ENCODE measurements at places on chromosomes 3 and 15. TPM values are rescaled to one million over a fixed set of nuclear protein-coding genes. Genes with fewer than 3 reads are reported as not detected.

- no peaks in the 10 kb centered on the region for H3K36me3 ChIP-seq
- H3K27ac ChIP-seq = peak overlapping the region; percentile 77
- peak overlapping the region; percentile 24 for H3K4me3 ChIP-seq
- no peaks in the 10 kb centered on the region for H3K27me3 ChIP-seq
- peak; percentile 100 for DNase-seq
- peaks cover 15% of the 10 kb centered on the region for H3K4me1 ChIP-seq
These were observed 120.1 kb upstream of the UBE2E1 start for GRCh38 chr3:23685541-23686258.

P2RY14 gene
- not detected for total RNA-seq

GRCh38 chr3:53695324-53695690 lies 150.9 kb downstream of the CHDH start:
- H3K27ac ChIP-seq = no peak overlapping the region
- no peaks in the 10 kb centered on the region for H3K36me3 ChIP-seq
- H3K27me3 ChIP-seq = peaks cover 58% of the 10 kb centered on the region
- H3K4me1 ChIP-seq = no peaks in the 10 kb centered on the region
- no peak for DNase-seq

GRCh38 chr3:51980253-51980652 lies 3.1 kb upstream of the ACY1 start:
- peaks cover 42% of the 10 kb centered on the region for H3K4me1 ChIP-seq
- no peak overlapping the region for H3K27ac ChIP-seq

- H3K4me3 ChIP-seq = no peak overlapping the region
- H3K4me1 ChIP-seq = no peaks in the 10 kb centered on the region
- H3K27ac ChIP-seq = no peak overlapping the region
- DNase-seq = no peak
- H3K36me3 ChIP-seq = no peaks in the 10 kb centered on the region
These were observed 826.0 kb downstream of the IGSF11 start for GRCh38 chr3:118208642-118209041.

EPHA3 gene
- total RNA-seq = not detected

DUOXA2 gene
- total RNA-seq = not detected

All from MCF 10A (cell line).